ENCODE measurements at places on chromosomes 1 and 21. TPM values are rescaled to one million over a fixed set of nuclear protein-coding genes. Genes with fewer than 3 reads are reported as not detected.

FCRL5 gene
- 1.2 TPM for total RNA-seq

KMO gene
- 23.0 TPM for total RNA-seq

LCE3D gene
- not detected for total RNA-seq

SPRR2A gene
- total RNA-seq, result not detected

HAO2 gene
- not detected for total RNA-seq

OR6N1 gene
- 2.3 TPM for total RNA-seq

DPM3 gene
- total RNA-seq, result 62.3 TPM

CNIH3 gene
- total RNA-seq, result 2.1 TPM

ANGPTL7 gene
- 0.80 TPM for total RNA-seq
